Skeletal muscle cell (primary cell): ENCODE measurements at places on chromosomes 2 and 18.

DNA sequence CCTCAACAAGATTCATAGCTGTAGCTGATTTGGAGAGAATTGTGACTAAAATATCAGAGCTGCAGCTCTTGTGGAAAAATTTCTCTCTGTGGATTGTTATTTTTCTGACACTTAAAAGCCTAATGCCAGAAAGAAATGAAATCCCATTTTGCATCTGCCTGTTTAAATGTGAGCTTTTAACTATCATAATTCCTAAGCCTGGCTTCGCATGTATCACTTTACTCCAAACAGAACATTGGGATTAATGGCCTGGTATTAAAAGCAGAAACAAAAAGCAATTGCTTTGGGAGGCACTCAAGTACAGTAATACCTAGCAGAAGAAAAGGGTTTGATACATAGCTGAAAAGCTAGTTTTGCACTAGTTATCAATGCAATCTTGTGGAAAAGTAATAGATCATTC, 164.2 kb upstream of the FSHR start:
- DNase-seq: no peak

DNA sequence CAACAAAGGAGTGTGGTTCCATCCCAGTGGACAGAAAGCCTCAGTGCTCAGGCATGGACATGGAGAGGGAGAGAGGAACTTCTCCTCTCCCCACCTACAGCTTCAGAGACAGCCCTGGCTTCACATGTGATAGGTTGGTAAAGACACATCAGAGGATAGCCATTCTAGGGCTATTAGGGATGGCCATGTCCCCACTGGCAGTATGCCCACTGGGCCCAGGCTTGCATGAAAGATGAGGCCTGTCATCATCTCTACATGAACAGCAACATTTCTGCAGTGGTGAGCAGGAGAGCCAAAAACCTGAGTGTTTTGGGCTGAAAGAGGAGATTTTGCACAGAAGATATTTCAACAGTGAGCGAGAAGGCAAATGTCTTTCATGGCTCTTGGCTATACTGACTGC, 517.2 kb downstream of the NR4A2 start:
- DNase-seq: no peak

DNA sequence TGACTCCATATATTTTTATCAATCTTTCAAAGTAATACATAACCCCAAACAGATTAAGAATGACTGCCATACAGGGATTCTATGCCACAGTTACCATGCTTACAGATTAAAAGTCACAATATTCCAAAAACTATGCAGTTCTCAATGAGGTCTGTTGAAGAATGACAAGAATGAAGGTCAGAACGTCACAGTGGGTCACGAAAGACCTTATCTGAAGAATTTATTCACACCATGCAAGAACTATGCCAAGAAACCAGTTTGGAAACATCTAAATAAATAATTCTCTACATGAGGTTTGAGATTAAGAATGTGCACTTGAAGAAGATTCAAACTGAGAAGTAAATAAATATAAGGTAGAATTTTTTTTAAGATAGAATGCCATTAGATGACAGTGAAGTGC, 253.3 kb downstream of the EXOC6B start:
- DNase-seq: no peak

DNA sequence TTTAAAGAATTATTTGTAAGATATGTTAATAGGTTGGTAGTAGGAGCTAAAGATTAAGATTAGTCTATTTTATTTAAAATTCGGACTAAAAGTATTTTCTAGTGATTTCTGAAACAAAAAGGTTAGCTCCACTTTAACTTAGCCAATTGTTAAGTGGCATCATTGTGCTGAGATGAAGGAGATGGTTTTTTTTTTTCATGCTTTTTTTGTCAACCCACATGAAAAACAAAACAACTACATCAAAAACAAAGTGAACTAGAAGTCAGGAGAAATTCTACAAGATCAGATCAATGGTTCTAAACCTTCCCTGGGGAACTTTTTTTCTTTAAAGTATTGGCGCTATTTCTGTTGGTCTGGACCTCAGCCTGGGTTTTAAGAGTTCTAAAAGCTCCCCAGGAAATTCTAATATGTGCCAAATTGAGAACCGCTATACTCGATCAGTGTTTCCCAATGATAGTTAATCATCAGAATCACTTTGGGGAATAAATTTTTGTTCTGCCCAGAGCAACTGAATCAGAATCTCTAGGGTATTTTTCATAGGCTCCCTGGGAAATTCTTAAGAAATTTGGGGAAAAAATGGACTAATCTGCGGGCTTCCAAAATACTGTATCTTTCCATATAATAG, 2.3 kb downstream of the ZC3H6 start:
- DNase-seq: no peak

GRCh38 chr2:235520787-235521186, 26.9 kb downstream of the AGAP1 start:
- DNase-seq: no peak

GRCh38 chr18:12295389-12296086, 12.5 kb upstream of the TUBB6 start:
- DNase-seq: no peak

- no peak for DNase-seq
Observed at GRCh38 chr2:14826518-14826917, 194.0 kb downstream of the LRATD1 start.

GRCh38 chr2:60500861-60501260, 52.6 kb downstream of the BCL11A start:
- no peak for DNase-seq
